ENCODE measurements at places on chromosomes 1 and 21.

DNA sequence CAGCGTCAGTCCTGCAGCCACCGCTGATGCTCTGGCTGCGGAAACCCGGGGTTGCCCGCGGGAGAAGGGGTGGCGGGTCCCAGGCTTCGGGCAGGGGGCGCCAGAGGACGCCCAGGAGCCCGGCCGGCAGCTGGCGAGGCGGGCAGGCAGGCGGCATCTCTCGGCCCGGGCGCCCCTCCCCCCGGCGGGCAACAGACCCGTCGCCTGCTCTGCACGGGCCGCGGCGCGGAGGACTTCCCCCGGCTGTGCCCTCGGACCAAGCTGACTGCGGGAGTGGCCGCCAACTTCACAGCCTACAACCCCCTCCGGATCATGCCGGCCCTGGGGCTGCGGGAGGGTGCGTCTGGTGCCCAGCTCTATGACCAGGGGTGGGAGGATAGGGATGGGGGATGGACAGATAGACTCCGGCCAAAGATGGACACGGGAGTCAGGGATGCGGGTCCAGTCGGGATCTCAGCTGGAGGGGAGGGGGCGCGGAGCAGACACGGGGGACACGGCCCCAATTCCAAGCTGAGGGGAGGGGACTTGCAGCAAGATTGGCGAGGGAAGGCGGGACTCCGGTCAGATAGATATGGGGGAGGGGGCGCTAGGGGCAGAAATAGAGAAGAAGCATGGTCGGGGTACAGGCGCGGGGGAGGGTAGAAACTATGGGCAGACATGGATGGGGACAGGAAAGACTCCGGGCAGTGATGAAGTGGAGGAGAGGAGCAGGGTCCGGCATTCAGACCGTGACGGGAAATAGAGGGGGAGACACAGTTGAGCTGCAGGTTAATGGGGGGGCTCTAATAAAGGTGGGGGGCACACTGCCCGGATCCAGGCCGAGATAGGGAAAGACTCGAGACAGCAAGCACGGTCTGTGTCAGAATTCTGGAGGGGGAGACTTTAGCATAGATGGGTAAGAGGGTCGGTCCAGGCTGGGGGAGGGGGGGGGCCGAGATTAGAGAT is 1.1 kb downstream of the ADGRB2 start:
- no peak for DNase-seq

DNA sequence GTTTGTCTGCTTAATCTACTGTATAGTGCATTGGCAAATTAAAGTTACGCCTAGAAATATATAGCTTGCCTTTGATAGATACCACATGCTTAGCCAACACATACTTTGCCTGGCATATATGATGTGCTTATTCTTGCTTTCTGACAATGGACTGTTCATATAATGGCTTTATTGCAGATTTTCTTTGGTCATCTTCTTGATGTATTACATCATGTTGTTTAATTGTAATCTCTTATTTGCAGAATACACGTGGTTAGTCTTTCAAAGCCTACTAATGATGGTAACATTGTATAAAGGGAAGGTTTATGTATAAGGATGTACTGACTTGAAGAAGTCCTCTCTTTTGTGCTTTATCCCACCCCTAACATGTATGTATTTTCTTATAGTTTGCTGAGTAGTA is 201.5 kb downstream of the PDE4B start:
- no peak for DNase-seq

GRCh38 chr1:1213345-1214265 is at the start of gene TNFRSF4:
Gene TNFRSF4, minus strand, starts transcription at chr1:1214153. Its CDS starts 26 bp downstream, at chr1:1214127.
- no peak for DNase-seq

DNA sequence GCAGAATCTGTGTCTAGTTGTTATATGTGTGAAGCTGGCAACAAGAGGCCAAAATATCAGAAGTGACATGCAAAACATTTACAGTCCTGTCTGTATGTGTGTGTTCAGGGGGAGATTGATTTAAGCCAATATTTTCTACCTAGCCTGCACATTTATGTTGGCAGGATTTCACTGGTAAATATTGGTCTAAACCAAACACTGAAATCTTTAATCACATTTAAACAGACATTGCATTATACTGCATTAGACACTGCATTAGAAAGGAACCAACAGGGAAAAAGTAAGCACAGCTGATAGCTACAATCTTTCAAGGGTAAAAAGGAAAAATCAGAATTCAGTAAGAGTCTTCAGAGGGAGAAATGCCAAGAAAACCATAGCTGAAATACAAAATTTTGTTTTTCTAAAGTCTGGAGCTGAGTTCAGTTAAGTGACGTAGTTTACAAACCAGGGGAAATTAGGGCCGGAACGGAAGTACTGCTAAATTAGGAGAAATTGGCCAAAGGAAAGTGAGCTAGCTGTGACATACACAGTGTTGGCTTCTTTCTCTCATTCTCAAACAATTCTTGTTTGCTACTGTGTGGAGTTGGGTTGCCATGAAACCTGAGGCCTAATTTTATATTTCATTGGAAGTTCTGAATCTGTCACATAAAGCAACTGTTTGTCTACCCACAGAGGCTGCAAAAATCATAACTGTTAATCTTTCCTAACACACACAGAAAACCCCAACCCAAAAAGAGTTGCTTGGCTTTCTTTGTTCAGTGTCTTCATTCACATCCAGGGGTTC is 217.3 kb upstream of the SGIP1 start:
- no peak for DNase-seq

- no peak for DNase-seq
Observed at GRCh38 chr1:89206373-89206772, 7.6 kb upstream of the GBP4 start.

DNA sequence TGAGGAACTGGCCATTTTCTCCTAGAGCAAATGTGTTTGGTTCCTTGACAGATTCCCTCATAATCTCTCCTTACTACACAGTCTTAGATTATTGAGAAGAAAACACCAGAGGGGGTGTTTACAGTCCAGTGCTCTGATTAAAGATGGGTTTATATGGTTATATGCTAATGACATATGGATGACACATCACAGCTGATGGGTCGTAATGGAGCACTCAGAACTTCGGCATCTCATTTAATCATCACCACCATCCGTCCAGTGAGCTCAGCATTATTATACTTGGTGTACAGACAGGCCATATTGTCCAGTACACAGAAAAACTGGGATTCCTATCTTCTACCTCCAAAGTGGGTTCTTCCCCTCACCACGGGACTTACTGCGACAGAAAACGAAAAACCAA is 22.3 kb upstream of the NR5A2 start:
- no peak for DNase-seq

GRCh38 chr1:232137066-232137465 is 492.9 kb downstream of the SIPA1L2 start:
- DNase-seq: no peak

- no peak for DNase-seq
Observed at GRCh38 chr1:234271243-234271606, 102.0 kb upstream of the COA6 start.

DNA sequence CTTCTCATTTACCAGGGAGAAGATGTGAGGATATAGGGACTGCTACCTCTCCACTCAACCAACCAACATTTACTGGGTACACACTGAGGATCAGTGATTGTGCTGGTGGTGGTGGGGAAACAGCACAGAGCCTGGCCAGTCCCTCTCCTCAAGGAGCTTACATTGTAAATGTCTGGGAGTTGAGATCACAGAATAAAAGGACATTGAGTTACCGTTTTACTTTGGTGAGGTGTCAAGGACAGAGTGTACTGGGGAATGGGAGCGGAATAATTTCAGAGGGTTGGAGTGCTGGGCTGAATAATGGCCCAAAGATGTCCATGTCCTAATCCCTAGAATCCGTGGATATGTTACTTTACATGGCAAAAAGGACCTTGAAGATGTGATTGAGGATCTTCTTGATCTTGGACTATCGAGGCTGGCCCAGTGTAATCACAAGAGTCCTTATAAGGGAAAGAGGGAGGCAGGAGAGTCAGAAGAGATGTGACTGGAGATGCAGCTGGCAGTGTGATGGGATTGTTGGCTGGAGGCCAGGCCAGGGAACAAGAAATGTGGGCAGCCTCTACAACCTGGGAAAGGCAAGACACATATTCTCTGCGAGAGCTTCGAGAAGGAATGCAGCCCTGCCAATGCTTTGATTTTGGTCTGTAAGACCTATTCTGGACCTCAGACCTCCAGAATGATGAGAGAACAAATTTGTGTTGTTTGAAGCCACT is 26.6 kb upstream of the RWDD3 start:
- no peak for DNase-seq

DNA sequence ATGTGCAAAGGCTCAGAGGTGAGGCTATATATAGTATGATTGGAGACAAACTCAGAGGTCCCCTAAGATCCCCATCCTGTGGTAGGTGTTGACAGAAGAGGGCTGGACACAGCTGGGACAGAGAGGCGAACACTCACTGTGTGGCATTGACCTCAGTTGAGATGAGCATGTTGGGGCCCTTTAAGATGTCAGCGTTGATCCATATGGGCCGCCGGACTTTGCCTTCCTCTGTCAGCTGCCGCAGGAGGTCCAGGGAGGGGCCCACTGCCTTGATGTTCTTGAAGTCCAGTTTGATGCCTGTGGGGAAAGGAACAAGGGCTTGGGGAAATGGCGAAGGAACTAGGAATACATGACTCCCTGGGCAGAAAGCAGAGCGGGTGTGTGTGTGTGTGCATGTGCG is 8.8 kb downstream of the FAM151A start:
- DNase-seq: no peak

DNA sequence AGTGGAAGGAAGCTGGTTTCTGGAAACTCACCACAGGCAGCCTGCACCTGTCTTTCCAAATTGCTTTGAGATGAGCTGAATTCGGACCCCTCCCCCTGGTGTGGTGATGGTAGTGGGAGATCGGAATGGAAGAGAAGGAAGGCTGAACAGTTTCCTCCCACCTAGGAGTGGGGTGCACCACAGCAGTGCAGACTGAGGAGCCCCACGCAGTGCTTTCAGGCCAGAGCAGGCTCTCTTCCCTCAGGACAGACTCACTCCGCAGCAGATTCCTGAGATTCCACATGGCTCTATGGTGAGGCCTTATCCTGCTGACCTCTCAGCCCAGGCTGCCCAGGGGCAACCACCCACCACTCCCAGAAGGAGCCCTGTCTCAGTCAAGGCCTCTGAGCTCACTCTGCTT is 80.9 kb downstream of the ATP1A1 start:
- DNase-seq: no peak

DNA sequence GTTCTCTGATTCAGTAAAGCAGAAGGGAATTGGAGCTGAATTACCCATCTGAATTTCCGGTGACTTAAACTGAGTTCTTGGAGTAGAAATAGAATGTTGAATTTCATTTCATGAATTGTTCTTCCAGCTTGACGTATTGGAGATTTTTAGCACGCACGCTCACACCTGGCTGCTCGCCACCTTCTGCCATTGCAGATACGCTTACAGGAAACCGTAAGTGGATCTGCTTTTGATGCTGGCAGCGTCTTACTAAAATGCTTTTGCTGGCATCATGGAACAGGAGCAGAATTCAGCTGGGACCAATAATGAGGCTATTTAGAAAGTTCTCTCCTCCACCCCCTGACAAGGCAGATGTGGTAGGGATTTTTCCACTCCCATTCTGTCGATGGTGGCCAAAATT is 17.7 kb upstream of the ELAVL4 start:
- DNase-seq: no peak

DNA sequence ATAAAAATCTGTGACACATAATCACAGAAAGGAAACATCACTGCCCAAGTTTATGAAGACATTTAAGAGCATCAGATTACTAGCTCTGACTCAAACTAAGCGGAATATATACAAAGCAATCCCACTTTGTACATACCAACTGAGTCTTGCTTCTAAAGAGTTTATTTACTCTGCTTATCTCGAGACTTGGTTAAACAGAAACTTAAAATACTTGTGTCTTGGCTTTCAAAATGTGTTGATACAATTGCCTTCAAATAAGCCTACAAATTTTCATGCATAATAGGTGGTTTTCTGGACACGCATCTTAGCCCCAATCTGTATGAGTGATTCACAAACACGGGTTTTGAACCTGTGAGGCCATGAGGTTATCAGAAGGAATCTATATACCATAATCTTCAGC is 21.0 kb downstream of the CD160 start:
- DNase-seq: peak; percentile 52

DNA sequence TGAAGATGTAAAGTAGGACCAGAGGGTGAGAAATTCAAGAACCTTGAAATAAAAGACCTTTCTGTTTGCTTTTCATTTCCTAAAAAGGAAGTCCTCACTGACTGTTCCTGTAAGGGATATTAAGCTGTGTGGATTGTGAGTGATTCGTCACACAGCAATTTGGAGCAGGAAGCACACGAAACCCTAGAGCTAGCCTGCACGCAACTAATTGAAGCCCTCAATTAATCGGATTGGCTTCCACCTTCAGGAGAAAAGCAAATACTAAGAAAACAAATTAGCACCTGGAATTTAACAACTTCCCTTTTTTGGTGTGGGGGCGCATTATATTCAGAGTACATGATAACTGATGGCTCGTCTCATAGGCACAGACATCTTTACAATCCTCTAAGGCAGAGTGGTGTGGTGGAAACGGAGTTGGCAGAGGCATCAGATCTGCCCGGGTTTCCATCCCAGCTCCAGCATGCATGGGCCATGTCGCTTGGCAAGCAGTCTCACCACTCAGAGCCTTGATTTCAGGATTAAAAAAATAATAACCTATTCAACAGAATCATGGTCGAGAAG is 95.2 kb downstream of the KCNJ15 start:
- DNase-seq: peak; percentile 49

- DNase-seq: no peak
Observed at GRCh38 chr1:112048421-112048820, 59.0 kb upstream of the KCND3 start.

DNA sequence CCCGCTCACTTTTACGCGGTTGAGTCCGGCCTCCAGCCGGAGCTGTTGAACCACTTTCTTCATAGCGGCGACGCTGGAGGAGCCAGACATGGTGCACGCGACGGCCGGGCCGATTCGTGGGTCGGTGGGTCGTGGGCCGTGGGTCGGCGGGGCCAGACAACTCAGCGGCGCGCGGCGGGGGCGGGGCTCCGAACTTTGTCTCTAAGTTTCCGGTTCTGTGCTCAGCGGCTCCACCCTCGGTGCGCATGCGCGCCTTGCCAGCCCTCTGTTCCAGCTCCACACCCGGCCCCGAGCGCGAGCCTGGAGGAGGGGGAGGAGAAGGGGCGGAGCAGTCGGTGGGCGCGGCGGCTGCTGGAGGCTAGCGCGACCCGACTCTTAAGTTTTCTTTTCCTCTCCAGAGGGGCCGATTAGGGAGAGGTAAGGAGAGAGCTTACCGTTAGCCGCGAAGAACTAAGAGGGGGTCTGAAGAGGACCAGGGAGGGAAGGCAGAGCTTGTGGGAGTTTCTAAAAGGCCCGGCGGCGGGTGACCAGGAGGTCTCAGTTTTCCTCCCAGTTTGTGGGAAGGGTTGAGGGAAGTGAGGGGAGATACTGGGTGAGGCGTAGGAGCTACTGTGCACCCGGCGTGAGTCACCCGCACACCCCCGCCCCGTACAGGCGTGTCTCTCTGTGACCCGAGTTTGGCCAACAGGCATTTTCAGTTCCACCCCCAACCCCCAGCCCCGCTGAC is at the start of the genes GNG5 and SPATA1:
Gene GNG5 (minus strand): TSS at position 580 of the 727 bp plus-strand sequence. CDS start 490 bp downstream, at position 90.
Gene SPATA1 (plus strand): TSS at position 385 of the 727 bp plus-strand sequence. CDS start 9,974 bp downstream, outside the sequence.
- DNase-seq: peak; percentile 60

DNA sequence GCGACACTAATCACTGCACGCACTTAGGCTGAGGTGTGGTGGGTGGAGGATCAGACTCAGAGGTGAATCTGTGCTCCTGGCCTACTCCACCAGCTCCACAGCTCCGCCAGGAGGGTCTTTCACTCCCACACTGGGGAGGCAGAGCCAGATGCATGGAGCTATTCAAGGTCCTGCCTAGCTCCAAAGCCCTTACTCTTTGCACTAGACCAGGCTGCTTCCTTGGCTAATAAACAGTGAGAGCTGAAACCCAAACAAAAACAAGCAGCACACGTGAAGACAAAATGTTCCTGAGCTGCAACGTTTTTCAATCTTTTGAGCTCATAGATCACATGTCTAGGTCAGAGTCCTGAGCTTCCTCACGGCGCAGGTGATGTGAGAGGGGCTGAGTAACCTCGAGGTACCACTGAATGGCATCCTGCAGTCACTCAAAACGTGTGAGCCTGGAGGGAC is 19.2 kb downstream of the CAPZB start:
- no peak for DNase-seq

GRCh38 chr21:36841866-36842265 is 124.6 kb downstream of the HLCS start:
- peak; percentile 3 for DNase-seq
